ENCODE measurements at places on chromosomes 2 and 18.
A peak's percentile ranks its signal among the peaks of the same experiment; 100 is the strongest.

DNA sequence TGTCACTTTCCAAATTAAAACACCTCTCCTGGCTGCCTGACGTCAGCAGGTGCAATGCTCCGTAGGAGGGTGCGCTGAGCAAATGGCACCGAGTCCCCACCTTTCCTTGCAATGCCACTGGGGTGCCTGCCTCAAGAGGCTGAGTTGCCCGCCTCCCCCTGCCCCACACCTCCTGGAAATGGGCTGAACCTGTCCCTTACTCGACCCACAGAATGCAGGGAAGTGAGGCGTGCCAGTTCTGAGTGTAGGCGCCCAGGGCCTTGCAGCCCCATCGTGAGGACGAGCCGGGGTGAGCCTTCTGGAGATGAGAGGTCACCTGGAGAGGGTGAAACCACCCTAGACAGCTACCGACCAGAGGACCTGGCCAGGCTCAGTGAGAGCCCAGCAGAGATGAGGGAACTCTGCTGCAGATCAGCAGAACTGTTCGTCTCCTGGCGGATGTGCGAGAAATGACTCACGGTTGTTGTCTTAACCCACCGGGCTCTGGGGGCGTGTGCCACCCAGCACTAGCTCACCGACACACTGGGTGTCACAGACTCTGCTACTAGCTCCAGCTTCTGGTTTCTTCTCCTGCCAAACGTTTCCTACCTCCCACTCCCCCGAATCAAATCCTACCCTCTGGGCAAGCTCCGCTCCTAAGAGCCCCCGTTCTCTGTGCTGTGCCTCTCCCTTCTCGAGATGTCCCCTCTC lies 168.7 kb upstream of the HDAC4 start:
- DNase-seq = no peak
- H3K4me3 ChIP-seq = no peak overlapping the region
- no peaks in the 10 kb centered on the region for H3K4me1 ChIP-seq
- H3K27ac ChIP-seq = no peak overlapping the region
- no peaks in the 10 kb centered on the region for H3K36me3 ChIP-seq

DNA sequence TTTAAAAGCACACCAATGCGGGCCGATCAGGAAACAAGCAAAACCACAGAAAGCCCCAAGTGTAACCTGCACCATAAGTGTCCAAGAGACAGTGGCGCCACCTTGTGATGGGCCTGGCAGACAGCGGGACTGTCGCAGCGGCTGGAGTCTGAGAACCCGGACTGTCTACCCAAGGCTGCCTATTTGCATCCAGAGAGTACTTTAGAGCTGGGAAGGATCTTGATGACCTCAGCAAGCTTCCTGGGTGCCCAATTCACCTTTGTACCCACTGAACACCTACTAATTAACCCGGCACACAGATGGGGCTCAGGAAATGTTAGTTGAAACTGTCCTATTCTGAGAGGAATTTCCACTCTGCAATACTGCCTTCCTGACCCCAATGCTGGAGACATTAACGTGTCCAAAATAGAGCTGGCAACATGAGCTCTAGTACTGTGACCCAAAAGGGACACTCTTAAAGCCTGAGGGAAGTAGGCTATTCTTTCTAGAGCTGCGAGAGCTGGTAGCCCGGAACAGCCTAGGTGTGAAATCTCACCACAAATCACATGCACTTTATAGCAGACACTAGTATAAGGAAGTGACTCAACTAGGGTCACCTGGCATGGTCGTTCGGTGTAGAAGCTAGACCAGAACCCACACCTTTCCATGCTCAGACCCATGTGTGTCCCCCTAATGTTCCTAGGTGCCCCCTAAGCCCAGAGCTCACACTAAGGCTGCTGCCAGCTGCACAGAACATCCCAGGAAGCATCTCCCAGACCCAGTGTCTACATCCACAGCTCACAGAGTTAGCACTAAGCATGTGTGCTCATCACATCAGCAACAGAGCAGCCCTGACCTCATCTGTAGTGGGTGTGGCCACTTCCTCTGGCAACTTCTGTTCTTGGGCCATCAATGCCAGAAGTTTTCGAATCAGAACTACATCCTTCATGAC lies 25.4 kb downstream of the POLR1A start:
- H3K27me3 ChIP-seq = no peaks in the 10 kb centered on the region
- DNase-seq = peak; percentile 78
- no peak overlapping the region for H3K4me3 ChIP-seq
- no peaks in the 10 kb centered on the region for H3K4me1 ChIP-seq
- peaks cover 63% of the 10 kb centered on the region for H3K36me3 ChIP-seq
- no peak overlapping the region for H3K27ac ChIP-seq

DNA sequence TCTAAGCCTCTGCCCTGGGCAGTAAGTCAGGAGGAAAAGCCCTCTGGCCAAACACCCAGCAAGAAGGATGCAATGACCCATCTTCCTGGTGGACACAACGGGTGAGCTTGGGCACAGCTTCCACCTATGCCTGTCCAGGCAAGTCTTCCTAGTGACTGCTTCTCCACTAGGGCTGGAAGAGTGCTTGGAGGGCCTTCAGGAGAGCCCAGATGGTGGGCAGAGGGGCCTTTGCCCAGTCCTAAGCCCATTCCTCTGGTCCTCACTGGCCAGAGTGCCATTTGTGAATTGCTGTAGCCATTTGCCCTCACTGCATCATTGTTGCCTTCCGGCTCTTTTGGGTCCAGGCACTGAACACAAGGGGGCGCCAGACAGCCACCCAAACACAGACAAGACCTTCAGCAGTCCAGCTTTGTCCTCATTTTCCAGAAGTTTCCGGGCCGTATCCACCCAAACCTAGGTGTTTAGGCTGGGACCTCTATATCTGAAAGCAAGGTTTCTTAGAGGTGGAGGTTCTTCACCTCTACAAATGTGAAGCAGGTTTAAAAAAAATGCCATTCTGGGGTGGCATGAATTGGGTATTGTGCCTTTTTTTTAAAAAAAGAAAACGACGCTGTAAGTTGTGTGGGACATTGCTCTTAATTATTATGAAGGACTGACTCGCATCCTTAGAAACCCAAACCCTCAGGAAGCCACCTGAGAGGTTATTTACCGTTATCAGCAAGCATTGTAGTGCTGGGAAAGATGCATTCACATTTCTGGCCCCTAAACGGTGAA lies 29.5 kb downstream of the PAX8 start:
- no peak overlapping the region for H3K4me3 ChIP-seq
- H3K36me3 ChIP-seq = no peaks in the 10 kb centered on the region
- H3K27me3 ChIP-seq = no peaks in the 10 kb centered on the region

DNA sequence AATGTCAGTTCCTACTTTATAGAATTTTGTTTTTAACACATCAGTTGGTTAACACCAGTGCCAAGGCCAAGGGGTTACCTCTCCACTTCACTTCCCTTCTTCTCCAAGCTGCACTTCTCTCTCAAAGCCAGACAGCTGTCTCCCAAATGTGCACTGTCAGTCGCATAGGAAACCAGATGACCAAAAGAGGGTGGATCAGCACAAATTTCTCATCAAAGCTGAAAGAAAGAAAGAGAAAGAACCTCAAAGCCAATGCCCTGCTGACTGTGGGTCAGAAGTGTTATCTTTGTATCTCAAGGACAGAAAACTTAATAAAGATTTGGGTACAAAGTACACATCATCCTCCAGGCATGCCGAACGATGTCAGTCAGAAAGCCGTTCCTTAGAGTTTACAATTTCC lies 32.2 kb downstream of the SPATS2L start:
- H3K4me3 ChIP-seq = no peak overlapping the region
- H3K27me3 ChIP-seq = no peaks in the 10 kb centered on the region
- H3K36me3 ChIP-seq = no peaks in the 10 kb centered on the region
- no peak overlapping the region for H3K27ac ChIP-seq
- no peak for DNase-seq

DNA sequence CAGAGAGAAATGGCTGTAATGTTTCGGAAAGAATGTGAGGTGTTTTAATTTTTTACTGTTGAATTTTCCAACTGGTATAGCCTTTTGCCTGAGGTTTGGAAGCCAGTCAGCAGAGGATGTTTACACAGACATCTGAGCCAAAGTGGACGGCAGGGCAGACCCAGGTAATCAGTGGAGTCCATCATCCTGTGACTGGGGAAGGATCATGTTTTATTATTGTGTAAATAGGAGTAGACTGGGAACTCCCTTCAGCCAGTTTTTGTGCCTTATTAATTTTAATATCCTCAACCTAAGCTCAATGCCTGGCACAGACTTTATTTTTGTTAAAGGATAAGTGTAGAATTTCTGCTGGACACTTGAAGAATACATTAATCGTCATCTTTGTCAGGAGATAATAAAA lies 142.0 kb upstream of the GAREM1 start:
- H3K27me3 ChIP-seq = no peaks in the 10 kb centered on the region
- no peaks in the 10 kb centered on the region for H3K36me3 ChIP-seq

DNA sequence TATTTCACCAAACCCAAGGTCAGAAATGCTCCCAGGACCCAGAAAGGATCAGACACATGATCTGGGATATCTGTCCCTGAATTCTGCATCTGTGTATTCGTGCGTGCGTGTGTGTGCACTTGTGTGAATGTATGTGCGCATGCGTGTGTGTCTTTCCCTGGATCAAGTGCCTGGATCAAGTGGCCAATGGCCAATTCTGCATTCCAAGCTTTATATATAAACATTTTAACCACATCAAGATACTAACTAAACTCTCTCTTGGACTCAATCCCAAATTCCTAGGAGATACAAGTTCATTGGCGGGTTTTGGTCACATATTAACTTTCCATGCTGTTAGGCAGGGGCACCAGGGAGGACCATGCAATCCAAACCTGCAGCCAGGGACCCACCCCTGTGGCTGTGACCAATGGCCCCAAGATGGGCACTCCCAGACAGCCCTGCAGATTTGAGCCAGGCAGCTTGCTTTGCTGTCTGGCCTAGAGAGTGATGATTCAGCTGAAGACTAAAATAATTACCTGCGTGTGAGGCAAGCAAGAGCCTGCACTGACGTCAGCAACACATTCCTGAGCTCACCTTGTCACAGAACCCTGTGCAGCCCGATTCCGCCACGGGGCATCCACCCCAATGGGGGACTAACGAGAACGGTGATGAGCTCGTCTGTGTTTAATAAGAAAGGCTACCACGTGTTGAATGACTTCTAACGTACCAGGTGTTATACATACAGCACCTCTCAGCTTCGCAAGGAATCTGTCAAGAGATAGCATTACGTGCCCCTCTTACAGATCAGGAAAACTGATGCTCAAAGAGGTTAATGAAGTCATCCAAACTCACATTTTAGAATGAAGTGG lies 45.3 kb upstream of the ROCK2 start:
- H3K27me3 ChIP-seq = no peaks in the 10 kb centered on the region
- DNase-seq = no peak
- H3K4me1 ChIP-seq = no peaks in the 10 kb centered on the region
